Skeletal muscle cell (primary cell): ENCODE measurements at places on chromosomes 16 and 17.

DNA sequence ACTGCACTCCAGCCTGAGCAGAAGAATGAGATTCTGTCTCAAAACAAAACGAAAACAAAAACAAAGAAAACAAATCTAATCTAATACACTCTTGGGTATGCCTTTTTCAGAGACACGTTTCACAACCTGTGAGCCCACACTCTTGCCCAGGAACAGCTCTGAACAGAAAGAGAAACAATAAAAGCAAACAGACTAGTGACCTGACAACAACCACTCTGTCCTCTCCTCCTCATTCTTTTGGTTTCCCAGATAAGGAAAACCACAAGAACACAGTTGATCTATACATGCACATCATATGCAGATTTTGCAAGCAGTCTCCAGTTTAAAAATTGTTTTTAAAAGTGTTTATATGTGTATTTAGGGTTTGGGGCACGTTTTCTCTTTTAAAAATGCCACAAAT lies 1.3 kb downstream of the MKS1 start:
- no peak for DNase-seq

DNA sequence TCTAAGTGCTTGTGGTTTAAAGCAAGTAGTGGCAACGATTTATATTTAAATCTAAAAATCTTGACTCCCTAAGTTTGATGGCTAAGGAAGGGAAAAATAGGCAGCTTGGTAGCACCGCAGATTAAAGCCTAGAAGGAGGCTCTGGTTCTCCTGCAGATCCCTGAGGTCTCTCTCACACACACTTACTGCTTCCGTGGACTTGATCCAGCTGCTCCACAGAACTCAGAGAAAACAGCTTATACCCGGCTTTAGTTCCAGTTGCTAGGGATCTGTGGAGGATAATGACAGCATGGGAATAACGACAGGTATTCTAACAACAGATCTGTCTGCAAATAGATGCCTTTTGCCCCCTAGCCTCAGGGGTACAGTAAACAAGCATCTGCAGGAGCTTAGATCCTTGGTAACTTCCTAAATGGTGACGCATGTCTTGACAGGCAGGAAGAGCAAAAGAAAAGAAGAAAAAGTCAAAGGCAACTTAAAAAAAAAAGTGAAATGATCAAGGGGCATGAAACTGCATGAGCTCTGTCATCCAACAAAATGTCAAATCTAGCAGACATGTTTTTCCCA lies 4.5 kb downstream of the WIPI1 start:
- no peak for DNase-seq

GRCh38 chr17:38870259-38871165 lies 654 bp downstream of the LASP1 start:
- DNase-seq: no peak

DNA sequence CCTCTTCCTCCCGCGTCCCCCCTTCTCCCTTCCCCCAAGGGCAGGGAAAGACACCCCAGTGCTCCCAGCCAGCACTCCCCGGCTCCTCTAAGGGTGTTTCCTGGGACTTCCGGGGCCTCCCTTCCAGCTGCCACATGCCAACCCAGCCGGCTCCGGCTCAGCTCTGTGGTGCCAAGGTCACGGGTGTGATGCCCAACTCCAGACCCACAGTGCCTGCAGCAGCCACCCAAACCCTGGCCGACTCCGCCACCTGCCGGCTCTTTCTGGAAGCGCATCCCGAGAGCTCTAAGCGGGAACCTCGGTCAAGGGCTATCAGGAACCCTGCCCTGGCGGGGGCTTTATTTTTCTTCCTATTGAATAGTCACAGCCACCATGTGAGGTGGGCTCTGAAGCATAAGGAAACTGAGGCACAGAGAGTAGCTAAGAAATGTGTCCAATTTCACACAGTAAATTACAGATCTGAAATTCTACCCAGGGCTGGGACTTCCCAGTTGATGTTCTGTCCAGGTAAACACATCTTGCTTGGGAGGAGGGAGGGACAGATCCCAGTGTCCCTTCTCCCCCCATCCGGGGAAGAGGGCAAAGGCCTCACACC lies 3.3 kb upstream of the PPP1R1B start:
- DNase-seq: no peak

GRCh38 chr17:69320210-69320907 lies 6.6 kb downstream of the ABCA5 start:
- DNase-seq: no peak

GRCh38 chr16:50837324-50837723 lies 95.4 kb downstream of the CYLD start:
- DNase-seq: no peak

GRCh38 chr17:4796552-4796920 lies 572 bp downstream of the PSMB6 start:
- no peak for DNase-seq

GRCh38 chr17:3256575-3256974 lies 41.6 kb downstream of the OR3A1 start:
- DNase-seq: no peak

DNA sequence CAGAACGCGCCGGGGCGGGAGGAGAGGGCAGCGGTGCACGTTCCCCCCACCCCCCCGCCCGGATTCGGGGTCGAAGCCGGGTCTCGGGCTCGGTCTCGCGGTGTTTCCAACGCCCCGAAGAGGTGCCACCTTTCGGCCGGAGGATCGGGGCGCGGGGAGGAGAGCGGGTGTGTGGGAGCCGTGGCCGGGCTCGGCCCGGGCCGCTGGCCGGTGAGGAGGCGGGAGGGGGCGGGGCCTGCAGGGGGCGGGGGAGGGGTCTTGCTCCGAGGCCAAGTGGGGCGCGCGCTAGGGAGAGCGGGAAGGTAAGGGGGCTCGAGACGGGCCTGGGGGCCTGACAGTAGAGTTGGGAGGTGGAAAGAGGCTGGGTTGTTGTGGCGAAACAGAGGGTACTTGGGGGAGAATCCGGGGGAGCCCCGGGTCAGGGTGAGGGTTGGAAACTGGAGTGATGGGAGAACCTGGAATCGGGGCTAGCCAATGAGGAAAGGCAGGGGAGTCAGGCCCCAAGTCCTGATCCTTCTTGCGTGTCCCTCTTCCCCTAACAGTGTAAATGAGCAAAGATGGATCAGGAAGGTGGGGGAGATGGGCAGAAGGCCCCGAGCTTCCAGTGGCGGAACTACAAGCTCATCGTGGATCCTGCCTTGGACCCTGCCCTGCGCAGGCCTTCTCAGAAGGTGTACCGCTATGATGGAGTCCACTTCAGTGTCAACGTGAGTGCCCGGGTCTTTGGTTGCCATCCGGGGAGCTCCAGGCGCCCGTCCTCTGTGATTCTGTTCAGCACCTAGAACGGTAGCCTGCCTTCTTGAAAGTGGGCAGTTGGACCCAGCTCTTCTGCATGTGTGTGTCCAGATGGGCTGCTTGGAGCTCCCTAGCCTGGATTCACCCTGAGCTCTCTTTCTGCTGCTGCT lies 873 bp downstream of the SETD1A start:
- no peak for DNase-seq

- DNase-seq: no peak
Observed at GRCh38 chr17:6427279-6427781, 7.6 kb downstream of the AIPL1 start.

GRCh38 chr17:77128896-77129567 lies 11.7 kb upstream of the SEC14L1 start:
- DNase-seq: no peak
